ENCODE measurements at places on chromosomes 6 and 20.

DNA sequence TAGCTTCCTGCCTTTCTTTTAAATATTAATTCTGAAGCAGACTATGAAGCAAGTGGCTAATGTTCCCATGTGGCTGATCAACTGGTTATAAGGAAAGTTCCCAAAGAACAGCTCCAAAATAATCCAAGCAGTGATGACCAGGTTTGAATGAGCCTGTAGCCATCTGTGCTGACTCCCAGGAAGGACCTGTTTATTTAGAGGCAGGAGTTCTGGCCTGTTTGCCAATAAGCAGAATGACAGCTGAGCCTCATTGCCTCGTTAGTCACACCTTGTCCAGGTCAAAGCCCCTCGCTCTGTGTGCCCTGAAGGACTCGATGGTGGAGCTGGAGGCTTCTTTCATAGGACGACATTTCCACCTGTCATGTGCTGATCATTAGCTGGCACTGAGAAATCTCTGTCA is 97.4 kb downstream of the TMEM170B start:
- DNase-seq = no peak

DNA sequence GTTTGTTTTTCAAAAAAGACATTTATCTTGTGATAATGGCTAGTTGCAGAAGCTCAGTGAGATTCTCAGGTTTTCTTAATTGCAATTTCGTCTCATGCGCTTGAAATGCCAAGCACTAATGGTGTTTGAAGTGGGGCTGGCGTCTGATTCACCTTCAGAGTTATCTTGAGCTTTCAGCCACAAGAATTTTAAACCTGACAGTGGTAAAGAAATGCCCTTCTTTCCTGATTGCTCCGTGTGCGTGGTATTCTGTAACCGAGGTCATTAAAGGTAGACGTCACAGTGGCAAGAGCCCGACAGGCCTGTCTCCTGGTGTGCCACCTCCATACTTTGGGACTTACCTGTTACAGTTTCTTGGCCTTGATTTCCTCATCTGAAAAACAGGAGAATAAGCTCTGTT is 126.5 kb upstream of the QKI start:
- DNase-seq = no peak

GRCh38 chr6:125264476-125264875 is 37.3 kb downstream of the HDDC2 start:
- DNase-seq = no peak

DNA sequence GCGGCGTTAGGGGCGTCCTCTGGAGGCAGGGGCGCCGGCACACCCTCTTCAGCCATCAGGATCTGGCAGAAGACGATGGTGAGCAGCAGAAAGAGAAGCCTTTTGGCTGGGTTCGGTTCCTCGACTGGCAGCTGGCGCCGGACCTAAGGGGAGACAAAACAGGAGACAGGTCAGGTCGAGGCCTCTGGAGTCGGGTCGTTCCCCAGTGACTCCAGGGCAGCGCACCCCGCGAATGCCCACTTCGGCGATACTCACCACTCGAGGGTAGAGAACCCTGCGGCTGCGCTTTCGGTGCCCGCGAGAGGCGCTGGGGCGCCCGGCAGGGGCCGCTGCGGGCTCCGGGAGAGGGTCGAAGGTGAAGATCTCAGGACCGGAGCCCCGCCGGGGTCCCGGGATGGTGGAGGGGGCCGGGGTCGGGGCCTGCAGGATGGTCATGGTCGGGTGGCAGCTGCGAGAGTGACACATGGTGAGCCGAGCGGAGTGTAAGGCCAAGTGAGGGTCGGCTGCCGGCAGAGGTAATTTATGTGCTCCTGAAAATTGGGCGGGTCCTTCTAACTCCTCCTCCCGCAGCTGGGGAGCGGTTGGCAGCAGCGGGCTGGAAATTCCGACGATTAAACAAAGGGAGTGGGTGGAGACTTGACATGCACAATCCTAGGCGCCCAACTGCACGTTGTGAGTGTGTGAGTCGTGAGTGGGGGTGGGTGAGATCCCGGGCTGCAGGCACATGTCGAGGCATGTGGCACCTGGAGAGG is at the start of gene IER3:
IER3 (minus strand) TSS at position 494 of the 752 bp plus-strand sequence; CDS start at position 465, 29 bp downstream.
- no peak for DNase-seq

- no peak for DNase-seq
Measured at GRCh38 chr6:91976797-91977196, 1389.9 kb upstream of the MAP3K7 start.

- DNase-seq = no peak
Measured at GRCh38 chr6:7106752-7107577, 796 bp upstream of the RREB1 start.

Measured in cortex of kidney (tissue), 1 donor.